ENCODE measurements at places on chromosomes 3 and 15.

GRCh38 chr3:122794779-122795673 lies at the start of gene SLC49A4:
Gene SLC49A4 (plus strand): TSS chr3:122795069. CDS start chr3:122795193, 124 bp downstream.
- DNase-seq = peak; percentile 47

DNA sequence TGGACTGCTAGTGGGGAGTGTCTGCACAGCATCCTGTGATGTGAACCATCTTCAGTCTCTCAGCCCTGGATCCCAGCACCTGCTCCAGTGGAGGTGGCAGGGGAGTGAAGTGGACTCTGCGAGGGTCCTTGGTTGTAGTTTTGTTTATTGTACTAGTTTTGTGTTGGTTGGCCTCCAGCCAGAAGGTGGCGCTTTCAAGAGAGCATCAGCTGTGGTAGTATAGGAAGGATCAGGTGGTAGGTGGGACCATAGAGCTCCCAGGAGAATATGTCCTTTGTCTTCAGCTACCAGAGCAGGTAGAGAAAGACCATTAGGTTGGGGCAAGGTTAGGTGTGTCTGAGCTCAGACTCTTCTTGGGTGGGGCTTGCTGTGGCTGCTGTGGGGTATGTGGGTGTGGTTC lies 20.9 kb downstream of the NEK11 start:
- DNase-seq = no peak

GRCh38 chr3:4838621-4839022 lies 140.6 kb upstream of the BHLHE40 start:
- DNase-seq = no peak

DNA sequence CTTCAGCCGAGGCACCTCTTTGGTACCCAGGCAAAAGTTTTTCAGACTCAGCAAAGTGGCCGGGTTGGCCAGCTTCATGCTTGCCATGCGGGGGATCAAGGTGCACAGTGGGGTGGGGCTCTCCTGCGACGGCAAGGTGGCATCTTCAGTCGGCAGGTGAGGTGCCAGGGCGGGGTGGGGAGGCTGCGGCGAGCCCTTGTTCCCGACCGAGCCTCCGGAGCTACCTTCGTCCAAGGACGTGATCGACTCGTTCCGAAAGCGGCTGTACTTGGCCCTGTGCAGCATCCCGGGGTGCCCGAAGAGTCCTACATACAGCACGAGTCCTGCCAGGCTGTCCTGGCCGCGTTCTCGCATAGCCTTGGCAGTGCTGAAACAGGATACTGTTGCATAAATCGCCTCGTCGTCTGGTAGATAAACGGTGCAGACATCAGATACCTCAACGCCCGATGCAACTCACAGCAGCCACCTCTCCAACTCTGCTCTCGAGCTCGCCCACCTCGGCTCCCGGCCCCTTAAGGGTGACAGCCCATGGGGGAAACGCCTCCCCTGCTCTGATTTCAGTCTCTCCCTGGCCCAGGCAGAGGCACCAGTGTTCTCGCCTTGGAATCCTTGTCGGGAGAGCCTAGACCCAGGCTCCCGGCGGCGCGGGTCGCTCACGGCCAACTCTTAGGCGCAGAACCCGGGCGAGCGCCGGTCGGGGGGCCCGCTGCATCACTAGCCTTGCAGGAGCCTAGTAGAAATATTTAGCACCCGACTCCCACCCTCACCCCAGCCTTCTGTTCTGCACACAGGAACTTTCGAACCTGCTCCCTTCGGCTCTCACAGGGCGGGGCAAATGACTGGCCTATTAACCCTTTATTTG lies 826 bp downstream of the SHC4 start:
- DNase-seq = no peak

DNA sequence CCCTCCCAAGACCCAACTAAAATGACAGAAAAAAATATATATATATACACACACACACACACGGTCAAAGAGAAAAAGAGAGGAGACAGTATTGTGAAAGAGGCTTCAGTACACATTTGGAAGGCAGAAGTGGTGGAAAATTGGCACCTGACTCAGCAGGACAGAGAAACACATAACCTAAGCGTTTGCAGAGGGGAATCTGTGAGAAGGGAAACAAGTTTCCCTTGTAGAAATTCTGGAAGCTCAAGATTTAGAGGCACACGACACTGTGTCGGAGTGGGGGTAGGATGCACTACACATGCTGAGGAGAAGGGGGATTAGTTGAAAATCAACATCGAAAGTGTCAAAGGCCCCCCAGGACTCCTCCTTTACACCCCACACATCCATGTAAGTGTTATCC lies 53.1 kb downstream of the PAK2 start:
- no peak for DNase-seq

- DNase-seq = no peak
These were observed 3.3 kb downstream of the NDUFAF3 start for GRCh38 chr3:49025005-49025792.
